ENCODE measurements at places on chromosomes 1 and 21. TPM values are rescaled to one million over a fixed set of nuclear protein-coding genes. Genes with fewer than 3 reads are reported as not detected.

Gene IQGAP3
- 2.2 TPM for total RNA-seq

Gene GOLT1A
- total RNA-seq, result not detected

Gene PIGP
- 23.1 TPM for total RNA-seq

Gene KCNA3
- 45.8 TPM for total RNA-seq

Gene FAM78B
- total RNA-seq, result 0.64 TPM

Gene CD84
- 61.8 TPM for total RNA-seq

Gene NFASC
- 60.3 TPM for total RNA-seq

Gene HSD3B2
- not detected for total RNA-seq

Gene TNFAIP8L2
- total RNA-seq, result 44.2 TPM

Gene SSR2
- total RNA-seq, result 191 TPM

DNA sequence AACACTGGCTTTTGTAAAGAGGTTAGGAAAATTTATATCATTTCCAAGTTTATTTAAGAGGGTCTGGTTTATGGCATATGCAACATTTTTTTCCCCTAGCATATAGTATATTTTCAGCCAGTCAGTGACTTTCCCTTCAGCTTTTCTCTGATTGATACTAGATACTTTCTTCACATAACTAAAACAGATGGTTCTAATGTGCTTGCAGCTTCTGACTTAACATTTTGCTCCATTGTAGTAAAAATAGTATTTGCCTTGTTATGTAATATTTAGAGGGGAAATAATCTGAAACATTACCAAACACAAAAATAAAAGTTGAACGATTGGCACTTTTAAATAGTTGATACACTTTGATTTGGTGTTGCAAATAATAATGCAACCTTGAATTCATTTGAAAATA, 191.7 kb downstream of the GPR52 start:
- no peaks in the 10 kb centered on the region for H3K4me1 ChIP-seq
- no peak overlapping the region for H3K27ac ChIP-seq
- H3K27me3 ChIP-seq, result no peaks in the 10 kb centered on the region
- no peak overlapping the region for H3K4me3 ChIP-seq
- no peak for DNase-seq
- H3K36me3 ChIP-seq, result peaks cover 9% of the 10 kb centered on the region

- H3K4me1 ChIP-seq, result peaks cover 19% of the 10 kb centered on the region
- peaks cover 22% of the 10 kb centered on the region for H3K27me3 ChIP-seq
- H3K36me3 ChIP-seq, result no peaks in the 10 kb centered on the region
- peak overlapping the region; percentile 92 for H3K27ac ChIP-seq
These were observed 624 bp downstream of the ARHGAP29 start for GRCh38 chr1:94236630-94237290.

DNA sequence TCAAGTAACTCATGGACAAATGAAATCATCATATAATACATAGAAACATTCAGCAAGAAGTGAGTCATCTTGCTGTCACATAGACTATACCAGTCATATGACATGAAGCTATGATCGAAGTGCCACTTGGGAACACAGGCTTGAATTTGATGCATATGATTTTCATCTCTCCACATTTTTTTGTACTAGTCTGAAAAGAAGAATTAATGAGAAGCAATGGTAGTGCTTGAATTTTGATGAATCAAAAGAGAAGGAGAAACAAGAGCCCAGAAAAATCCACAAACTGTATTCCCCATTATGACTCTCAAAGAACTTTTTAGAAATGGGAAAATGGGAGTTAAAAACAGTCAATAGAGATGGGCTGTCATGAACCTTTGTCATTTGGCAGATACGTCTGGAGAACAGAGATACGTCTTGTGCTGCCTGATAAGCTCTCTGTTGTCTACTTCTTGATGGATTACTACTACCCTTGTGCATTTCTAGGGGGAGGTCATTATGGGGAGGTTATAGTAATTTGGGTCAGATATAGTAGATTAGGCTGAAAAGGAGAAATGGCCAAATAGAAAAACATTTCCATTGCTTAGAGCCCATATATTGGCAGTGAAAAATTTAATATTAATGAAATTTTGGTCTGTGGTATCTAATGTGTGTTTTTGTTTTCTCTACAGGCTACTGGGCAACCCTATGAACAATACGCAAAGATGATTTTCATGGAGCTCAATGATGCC, 8.0 kb upstream of the LEPR start:
- no peaks in the 10 kb centered on the region for H3K36me3 ChIP-seq
- H3K4me3 ChIP-seq, result no peak overlapping the region
- no peak overlapping the region for H3K27ac ChIP-seq
- H3K4me1 ChIP-seq, result no peaks in the 10 kb centered on the region
- H3K27me3 ChIP-seq, result no peaks in the 10 kb centered on the region

- H3K4me1 ChIP-seq, result peaks cover 86% of the 10 kb centered on the region
- DNase-seq, result no peak
- H3K27ac ChIP-seq, result peak overlapping the region; percentile 13
These were observed 658 bp upstream of the COL16A1 start for GRCh38 chr1:31704271-31705079.

DNA sequence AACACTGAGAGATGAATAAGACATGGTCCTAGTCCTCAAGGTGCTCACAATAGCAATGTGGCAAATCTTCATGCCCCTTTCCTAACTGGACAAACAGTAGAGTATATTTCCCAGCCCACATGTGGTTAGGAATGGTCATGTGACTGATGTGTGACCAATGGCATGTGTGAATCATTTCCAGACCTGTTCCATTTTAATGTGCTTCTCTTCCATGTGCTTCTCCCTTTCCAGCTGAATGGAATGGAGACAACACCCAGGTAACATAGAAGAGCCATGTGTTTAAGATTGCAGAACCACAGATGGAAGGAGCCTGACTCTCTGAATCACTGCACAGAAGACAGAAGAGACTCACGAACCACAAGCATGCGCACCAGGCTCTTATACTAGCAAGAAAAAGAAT, 409.9 kb upstream of the NFIA start:
- DNase-seq, result no peak
- H3K27ac ChIP-seq, result no peak overlapping the region
- no peak overlapping the region for H3K4me3 ChIP-seq
- H3K4me1 ChIP-seq, result no peaks in the 10 kb centered on the region

GRCh38 chr1:39732730-39733129, 6.0 kb upstream of the PPIE start:
- no peaks in the 10 kb centered on the region for H3K4me1 ChIP-seq
- peaks cover 80% of the 10 kb centered on the region for H3K27me3 ChIP-seq
- no peak for DNase-seq

GRCh38 chr1:209646558-209646957, 5.7 kb downstream of the LAMB3 start:
- no peaks in the 10 kb centered on the region for H3K36me3 ChIP-seq
- no peak for DNase-seq
- H3K27ac ChIP-seq, result peak overlapping the region; percentile 56

GRCh38 chr1:160376525-160377131, 9.8 kb downstream of the NHLH1 start:
- no peaks in the 10 kb centered on the region for H3K36me3 ChIP-seq
- H3K4me3 ChIP-seq, result no peak overlapping the region
- no peaks in the 10 kb centered on the region for H3K27me3 ChIP-seq

DNA sequence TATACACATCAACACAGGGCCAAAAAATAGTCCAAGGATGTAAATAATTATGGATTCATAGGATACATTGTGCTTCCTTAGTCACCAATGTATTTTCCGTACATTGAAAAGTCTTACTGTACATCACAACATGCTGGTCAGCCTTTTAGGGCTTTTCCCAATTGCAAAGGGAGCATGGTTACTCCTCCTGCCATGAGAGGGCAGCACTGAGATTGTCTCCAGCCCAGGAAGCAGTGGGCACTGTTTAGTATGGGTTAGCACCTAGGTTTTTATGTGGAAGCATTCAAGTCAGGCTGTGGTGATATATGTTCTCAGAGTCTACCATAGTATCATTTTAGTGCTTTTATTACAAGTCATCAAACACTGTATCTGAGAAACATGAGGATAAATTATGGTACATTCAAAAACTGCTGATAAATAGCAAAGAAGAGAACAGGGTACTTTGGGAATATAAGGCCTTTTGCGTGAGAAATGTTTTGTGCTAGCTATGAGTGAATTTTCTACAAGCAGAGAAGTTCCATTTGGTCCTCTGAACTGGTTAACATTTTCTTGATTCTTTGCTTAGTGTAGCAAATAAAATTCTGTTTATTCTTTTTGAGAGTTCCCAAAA, 34.0 kb downstream of the ST6GALNAC5 start:
- no peak overlapping the region for H3K4me3 ChIP-seq
- no peak overlapping the region for H3K27ac ChIP-seq
- no peaks in the 10 kb centered on the region for H3K36me3 ChIP-seq
- no peaks in the 10 kb centered on the region for H3K4me1 ChIP-seq

- H3K36me3 ChIP-seq, result no peaks in the 10 kb centered on the region
- no peak overlapping the region for H3K27ac ChIP-seq
- no peak for DNase-seq
- H3K4me3 ChIP-seq, result no peak overlapping the region
- H3K4me1 ChIP-seq, result no peaks in the 10 kb centered on the region
These were observed 111.3 kb downstream of the TGFB2 start for GRCh38 chr1:218456444-218456843.

DNA sequence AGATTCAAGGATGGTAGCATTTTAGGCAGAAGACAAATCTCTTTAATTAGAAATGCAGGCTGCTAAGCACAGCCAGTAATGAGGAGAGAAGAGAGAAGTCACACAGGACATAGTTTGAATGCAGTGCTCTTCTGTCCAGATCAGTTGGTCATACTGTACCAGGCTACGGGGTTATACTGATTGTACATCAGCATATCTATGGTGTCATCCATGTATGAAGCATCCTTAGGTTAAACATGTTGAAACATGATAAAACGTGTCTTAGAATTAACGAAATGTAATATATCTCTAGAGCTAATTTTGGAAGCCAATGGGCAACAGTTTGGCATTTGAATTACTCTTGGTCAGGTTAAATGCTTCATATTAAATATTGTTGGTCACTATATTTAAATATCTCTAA, 199.1 kb downstream of the RYR2 start:
- no peak for DNase-seq
- H3K4me1 ChIP-seq, result no peaks in the 10 kb centered on the region
- H3K27ac ChIP-seq, result no peak overlapping the region
- no peaks in the 10 kb centered on the region for H3K36me3 ChIP-seq
- no peak overlapping the region for H3K4me3 ChIP-seq

DNA sequence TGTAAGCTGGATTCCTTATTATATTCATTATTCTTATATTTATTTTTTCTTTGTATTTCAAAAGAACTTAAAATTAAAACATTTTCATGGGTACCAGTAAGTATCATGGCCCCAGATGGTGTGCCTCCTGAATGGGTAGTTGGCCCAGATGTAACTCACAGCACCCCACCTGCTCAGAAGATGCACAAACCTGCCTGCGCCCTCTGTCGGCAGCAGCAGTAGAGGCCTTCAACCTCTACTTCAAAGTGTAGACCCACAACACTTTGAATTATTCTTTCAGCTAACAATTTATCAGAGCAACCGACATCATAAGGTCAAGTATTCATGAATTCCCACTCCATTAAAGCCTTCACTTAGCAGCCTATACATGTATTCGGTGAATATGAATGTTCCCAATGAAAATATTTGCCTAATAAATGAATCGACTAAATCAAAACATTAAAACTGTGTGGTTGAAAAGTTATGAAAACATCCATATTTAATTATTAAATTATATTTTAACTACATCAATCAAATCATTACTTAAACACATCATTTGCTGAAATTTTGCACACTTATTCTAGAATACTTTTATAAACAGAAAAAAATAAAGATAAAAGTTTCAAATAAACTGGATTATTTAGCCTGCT, 25.4 kb downstream of the PIGM start:
- H3K36me3 ChIP-seq, result no peaks in the 10 kb centered on the region
- no peak overlapping the region for H3K4me3 ChIP-seq

DNA sequence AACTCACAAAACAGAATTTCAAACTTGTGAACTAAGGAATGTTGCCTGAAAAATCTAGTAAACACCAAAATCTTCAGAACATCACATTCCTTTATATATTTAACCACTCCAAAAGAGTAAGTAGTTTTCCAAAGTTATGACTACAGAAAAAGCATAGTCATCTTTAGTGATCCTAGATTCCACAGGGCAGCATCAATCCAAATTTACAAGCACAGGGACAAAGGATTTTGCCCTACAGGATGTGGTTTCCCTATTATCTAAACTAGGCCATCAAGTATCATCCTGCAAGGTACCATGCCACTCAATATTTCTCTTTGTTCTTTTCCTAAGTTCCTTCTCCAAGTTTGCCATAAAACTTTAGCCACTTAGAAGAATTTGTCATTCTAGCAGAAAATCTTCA, 33.0 kb downstream of the COP1 start:
- peaks cover 80% of the 10 kb centered on the region for H3K36me3 ChIP-seq
- H3K4me1 ChIP-seq, result peaks cover 11% of the 10 kb centered on the region
- H3K27ac ChIP-seq, result no peak overlapping the region
- no peak for DNase-seq
- H3K4me3 ChIP-seq, result no peak overlapping the region

DNA sequence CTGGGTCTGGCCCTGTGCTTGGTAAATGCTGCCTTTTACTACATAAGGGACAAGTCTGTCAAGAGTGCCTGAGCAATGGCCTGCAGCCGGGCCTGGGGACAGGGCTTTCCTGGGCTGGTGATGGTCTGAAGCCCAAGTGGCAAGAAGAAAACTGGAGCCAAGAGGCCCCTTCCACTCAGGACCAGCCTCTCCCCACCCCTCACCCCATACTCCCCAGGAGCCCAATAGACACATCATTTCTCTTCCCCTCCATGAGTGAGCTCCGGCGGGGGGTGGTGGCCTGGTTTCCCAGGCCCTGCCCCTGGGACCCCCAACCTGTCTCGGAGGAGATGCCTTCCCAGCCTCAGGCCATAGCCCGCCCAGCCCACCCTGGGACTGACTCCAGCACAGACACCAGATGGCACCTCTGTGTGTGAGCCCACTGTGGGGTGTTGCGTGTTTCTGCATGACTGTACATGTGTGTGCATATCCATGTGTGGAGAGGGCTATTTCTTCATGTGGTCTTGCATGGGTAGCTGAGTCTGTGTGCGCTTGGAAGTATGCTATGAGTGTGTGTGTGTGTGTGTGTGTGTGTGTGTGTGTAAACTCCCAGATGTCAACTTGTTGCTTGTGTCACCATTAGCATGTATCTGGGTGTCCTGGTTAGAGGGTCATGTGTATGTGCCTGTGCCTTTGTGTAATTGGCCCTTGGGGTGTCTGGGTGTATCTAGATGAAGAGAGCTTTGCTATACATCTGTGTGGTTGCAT, 14.3 kb upstream of the LRP8 start:
- no peaks in the 10 kb centered on the region for H3K36me3 ChIP-seq
- no peak overlapping the region for H3K27ac ChIP-seq
- no peak overlapping the region for H3K4me3 ChIP-seq
- no peaks in the 10 kb centered on the region for H3K27me3 ChIP-seq
- DNase-seq, result peak; percentile 59
- H3K4me1 ChIP-seq, result no peaks in the 10 kb centered on the region

DNA sequence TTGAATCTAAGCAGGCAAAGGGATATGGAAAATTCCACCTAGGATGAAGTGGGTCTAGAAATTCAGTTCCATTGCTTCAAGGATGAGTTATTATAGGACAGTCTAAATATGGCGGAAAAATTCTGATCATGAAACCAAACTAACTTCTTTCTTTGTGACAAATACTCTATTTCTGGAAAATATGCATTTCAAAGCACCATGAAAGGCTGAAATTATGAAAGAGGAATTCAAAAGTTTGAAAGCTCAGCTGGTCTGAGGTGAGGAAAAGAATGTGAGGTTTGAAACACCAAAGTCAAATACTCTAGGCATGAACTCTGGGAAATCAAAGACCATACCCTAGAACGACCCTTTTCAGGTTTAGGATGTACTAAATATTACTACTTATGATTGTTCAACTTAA, 36.4 kb upstream of the COL11A1 start:
- H3K4me3 ChIP-seq, result no peak overlapping the region
- H3K4me1 ChIP-seq, result no peaks in the 10 kb centered on the region
- no peaks in the 10 kb centered on the region for H3K36me3 ChIP-seq
- no peak overlapping the region for H3K27ac ChIP-seq
- H3K27me3 ChIP-seq, result no peaks in the 10 kb centered on the region

GRCh38 chr1:178713259-178713658, 11.8 kb upstream of the RALGPS2 start:
- no peak for DNase-seq
- H3K4me1 ChIP-seq, result peaks cover 3% of the 10 kb centered on the region
- no peak overlapping the region for H3K4me3 ChIP-seq
- no peak overlapping the region for H3K27ac ChIP-seq
- H3K36me3 ChIP-seq, result no peaks in the 10 kb centered on the region
